ENCODE measurements at places on chromosomes 16 and 17.

DNA sequence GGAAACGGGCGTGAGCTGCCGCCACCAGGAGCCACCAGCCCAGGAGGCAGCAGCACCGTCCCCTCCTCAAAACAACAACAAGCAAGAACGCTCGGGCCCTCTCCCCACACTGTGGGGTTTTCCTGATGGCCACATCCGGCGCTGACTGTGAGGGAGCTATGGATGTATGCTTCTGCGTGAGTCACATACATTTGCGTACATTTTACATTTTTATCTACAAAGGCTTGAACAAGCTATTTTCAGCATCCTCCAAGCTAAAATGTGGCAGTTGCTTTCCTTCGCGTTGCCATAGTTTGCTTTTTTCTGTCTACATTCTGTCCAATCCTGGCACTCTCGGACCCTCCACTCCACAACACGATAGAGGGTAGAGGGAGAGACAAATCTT is 2.0 kb upstream of the ABR start:
- no peak for DNase-seq

GRCh38 chr16:87692756-87693155 is 73.0 kb downstream of the KLHDC4 start:
- no peak for DNase-seq

GRCh38 chr16:68328860-68329390 is 18.1 kb downstream of the PRMT7 start:
- no peak for DNase-seq

DNA sequence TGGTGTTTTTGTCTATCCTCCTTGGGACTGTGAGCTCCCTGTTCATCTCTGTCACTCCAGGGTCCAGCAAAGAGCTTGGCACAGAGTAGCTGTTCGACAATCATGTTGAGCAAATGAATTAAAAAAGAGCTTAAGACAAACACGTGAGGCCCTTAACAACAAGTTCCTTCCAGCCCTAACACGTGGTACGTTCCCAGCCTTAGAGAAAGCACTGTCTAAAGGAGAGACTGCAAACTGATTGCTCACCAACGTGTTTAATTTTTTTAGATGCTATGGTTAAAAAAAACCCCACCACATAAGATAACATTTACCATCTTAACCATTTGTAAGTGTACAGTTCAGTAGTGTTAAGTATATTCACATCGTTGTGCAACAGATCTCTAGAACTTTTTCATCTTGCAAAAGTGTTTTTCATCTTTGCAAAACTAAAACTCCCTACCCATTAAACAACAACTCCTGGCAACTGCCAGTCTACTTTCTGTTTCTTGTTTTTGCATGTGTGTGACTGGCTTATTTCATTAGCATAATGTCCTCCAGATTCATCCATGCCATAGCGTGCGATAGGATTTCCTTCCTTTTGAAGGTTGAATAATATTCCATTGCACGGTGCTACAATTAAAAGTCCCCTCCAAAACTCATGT is 28.2 kb downstream of the LAT start:
- no peak for DNase-seq

- DNase-seq = no peak
These were observed 5.3 kb downstream of the SHPK start for GRCh38 chr17:3630781-3631180.

GRCh38 chr16:84087466-84088151 is 29.1 kb downstream of the MBTPS1 start:
- DNase-seq = no peak

GRCh38 chr17:43879723-43880419 is 27.5 kb downstream of the MPP2 start:
- no peak for DNase-seq

GRCh38 chr17:78583091-78583490 is 5.9 kb upstream of the DNAH17 start:
- no peak for DNase-seq

DNA sequence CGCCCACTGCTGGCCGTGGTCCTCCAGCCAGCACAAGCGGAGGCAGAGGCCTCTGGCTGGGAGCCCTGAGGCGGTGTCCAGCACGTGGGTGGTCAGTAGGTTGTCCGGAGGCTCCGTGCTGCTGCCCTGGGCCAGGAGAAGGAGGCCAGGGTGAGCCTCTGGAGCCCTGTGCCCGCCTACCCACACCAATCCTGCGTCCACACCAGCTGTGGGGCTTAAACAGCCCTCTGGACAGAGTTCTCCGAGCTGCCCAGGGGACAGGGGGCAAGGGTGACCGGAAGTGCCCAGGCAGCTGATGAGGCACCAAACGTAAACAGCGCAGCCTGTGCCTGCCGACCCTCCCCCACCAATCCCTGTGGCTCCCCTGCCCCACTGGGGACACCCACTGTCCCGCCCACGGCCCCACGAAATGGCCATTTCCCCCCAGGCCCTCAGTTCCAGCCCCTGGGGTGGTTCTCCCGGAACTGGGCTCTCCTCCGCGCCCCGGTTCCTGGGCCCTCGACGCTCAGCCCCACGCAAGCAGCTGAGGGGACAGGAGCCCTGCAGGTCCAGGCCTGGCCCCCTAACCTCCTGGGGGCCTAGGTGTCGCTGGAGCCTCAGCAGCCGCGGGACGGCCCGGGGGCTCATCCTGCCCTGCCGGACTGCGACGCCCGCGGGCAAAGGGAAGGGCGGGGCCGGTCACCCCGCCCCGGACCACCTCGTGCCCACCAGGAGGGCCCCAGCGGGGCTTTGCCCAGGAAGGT is 27.9 kb upstream of the DBNDD1 start:
- DNase-seq = no peak

- DNase-seq = no peak
These were observed 406.5 kb upstream of the CDH5 start for GRCh38 chr16:65959983-65960382.

- no peak for DNase-seq
These were observed 62.5 kb downstream of the SREBF1 start for GRCh38 chr17:17774009-17774881.

- no peak for DNase-seq
These were observed 4.8 kb downstream of the ABCA10 start for GRCh38 chr17:69223809-69224208.

DNA sequence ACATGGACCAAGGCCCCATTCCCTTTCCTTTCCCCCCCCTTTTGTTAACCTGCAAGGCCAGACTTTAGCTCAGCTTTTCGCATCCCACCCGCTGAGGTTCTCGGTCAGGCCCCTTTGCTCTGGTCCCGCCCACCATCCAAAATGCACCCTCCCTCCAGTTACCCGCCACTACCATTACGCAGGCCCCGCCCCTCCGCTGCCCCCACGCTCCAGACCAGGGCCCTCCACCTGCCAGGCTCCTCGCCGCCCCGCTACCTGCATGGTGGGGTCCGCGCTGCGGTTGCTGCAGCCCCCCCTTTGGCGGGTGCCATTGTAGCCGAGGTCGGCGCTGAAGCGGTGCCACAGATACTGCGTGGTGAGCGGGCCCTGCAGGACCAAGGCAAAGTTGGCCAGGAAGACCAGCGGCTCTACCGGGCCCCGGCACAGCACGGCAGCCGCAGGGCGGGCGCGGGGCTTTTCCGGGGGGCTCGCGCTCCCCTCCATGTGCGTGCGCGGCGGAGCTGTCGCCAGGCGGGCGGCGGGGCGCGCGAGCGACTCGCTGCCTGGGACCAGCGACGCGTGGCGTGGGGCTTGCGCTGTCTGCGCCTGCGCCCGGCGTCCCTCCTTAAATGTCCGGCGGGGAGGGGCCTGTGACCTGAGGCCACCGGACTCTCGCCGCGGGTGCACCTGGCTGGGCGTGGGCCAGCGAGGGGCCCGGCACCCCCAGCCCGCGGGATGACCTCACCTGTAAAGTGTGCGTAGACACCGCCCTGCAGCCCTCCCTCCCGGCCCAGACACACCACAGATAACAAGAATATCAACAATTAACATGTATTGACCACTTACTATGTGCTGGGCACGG is at the start of gene SLC46A1:
SLC46A1 (minus strand) TSS at position 581 of the 841 bp plus-strand sequence; CDS start at position 483, 98 bp downstream.
- peak; percentile 27 for DNase-seq

GRCh38 chr16:27154705-27155521 is 48.4 kb upstream of the KDM8 start:
- no peak for DNase-seq

DNA sequence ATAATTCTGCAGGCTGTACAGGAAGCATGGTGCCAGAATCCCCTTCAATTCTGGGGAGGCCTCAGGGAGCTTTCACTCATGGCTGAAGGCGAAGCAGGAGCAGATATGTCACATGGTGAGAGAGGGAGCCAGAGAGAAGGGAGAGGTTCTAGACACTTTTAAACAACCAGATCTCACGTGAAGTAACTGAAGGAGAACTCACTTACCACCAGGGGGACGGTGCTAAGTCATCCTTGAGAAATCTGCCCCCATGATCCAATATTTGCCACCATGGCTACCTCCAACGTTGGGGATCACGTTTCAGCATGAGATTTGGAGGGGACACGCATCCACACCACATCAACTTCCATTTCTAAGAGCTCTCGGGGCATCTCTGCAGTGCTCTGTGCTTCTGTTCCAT is 37.4 kb upstream of the GNA13 start:
- no peak for DNase-seq

GRCh38 chr17:62701706-62702085 is 74.2 kb downstream of the MRC2 start:
- DNase-seq = no peak

DNA sequence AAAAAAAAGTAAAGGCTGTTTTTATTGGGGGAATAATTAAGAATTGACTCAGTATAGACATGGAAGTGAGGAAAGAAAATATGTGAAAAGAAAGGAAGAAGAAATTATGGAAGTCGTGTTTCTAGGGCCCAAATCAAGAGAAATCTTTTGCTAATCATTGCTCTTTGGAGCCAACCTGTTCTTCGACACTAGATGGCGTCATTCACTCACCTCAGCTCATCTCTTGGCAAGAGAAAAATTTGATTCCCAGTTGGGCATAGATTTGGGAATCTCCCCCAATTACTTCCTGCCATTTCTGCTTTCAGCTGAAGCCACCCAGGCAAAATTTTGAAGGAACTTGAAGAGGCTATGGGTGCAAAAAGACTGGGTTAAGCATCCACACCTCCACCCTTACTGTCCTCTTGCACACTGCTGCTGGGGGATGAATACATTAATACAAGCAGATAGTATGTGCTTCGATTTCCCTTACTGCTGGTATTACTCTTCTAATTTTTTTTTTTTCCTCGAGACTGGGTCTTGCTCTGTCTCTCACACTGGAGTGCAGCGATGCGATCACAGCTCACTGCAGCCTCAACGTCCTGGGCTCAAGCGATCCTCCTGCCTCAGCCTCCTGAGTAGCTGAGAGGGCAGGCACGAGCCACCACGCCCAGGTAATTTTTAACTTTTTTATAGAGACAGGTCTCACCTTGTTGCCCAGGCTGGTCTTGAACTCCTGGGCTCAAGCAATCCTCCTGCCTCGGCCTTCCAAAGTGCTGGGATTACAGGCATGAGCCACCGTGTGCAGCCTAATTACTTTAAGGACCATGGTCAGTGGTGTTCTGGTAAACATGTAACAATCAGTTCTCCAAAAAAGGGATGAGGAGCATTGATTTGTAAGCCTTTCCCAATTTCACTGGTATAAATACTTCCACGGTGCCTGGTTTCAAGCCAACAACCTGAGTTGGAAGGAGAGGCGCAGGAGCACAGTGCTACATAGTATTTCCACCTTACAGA is 13.5 kb downstream of the PSMD7 start:
- DNase-seq = no peak

DNA sequence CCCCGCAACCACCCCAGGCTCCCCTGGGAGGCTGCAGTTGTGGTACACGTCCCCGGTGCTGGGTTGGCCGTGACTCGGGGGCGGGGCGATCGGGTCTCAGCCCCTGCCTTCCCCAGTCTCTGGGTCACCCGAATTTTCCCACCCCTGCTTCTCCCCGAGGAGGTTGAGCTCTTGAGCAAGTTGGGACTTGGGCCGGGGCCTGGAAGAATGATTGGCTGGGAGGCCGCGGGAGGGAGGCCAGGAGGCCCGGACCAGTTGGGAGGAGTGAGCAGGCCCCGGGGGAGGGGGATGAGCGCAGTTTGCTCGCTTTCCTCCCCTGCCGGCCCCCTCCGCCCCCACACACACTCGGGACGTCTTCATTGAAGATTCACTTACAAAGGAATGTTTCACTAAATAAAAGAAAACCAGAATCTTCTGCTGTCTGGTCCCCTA is 4.5 kb upstream of the HEXIM1 start:
- peak; percentile 50 for DNase-seq

DNA sequence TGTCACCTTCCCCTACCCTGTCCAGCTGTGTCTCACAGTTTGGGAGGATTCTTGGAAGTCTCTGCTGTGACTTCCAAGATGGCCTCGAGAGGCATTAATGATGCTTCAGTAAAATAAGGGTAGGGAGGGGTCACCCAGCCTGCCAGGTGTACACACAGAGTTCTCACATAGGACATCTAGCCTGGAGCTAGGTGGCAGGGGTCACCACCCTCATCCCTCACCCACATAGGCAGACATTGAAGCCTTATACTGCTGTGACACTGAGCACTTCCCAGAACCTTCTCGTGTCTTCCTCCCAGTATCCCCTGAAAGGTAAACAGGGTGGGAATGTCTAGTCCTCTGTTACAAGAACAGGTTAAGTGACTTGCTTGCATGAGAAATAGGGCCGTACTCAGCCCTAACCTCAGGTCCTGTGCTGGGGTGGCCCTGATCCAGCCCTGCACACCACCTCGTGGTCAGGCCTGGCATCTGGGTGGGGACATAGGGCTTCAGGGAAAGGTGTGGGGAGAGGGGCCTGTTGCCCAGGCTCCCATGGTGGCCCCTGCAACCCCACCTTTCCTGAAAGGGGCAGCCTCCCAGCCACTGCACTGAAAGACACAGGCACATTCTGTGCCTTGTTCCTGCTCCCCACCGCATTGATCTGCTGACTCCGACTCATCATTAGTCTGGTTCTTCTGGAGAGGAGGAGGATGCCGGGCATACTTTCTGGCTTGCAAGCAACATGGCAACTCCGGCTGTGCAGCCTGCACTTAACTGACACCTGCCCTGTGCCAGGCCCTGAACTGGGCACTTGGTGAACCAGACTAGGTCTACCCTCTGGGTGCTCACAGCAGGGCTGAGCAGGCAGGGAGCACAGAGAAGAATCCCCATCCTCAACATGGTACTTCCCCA is 3.6 kb upstream of the MMP15 start:
- DNase-seq = no peak

DNA sequence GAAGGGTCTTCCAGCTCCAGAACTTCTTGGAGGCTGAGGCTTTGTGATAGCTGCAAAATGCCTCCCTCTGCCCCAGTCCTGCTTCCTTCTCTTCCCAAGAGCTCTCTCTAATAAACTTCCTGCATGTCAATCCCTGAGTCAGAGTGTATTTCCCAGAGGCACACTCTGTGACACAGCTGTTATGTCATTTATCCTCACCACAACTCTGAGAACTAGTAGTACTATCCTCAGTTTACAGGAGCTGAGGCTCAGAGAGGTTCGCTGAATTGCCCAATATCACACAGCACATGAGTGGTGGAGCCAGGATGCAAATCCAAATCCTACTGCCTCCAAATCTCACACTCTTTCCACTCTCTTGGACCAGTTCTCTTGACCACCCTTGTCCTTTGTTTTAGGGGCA is 20.0 kb downstream of the UNC45B start:
- DNase-seq = no peak

GRCh38 chr17:78986048-78986648 is 6.4 kb upstream of the LGALS3BP start:
- no peak for DNase-seq

GRCh38 chr17:7306911-7307685 is at the start of gene EIF5A:
EIF5A (plus strand) TSS chr17:7307628; CDS start chr17:7309636, 2,008 bp downstream.
- peak; percentile 98 for DNase-seq
